ENCODE measurements at places on chromosomes 12 and 14.

- no peak for DNase-seq
Measured at GRCh38 chr12:131147894-131148293, 194.2 kb downstream of the ADGRD1 start.

- no peak for DNase-seq
Measured at GRCh38 chr12:92278378-92278828, 132.8 kb upstream of the BTG1 start.

DNA sequence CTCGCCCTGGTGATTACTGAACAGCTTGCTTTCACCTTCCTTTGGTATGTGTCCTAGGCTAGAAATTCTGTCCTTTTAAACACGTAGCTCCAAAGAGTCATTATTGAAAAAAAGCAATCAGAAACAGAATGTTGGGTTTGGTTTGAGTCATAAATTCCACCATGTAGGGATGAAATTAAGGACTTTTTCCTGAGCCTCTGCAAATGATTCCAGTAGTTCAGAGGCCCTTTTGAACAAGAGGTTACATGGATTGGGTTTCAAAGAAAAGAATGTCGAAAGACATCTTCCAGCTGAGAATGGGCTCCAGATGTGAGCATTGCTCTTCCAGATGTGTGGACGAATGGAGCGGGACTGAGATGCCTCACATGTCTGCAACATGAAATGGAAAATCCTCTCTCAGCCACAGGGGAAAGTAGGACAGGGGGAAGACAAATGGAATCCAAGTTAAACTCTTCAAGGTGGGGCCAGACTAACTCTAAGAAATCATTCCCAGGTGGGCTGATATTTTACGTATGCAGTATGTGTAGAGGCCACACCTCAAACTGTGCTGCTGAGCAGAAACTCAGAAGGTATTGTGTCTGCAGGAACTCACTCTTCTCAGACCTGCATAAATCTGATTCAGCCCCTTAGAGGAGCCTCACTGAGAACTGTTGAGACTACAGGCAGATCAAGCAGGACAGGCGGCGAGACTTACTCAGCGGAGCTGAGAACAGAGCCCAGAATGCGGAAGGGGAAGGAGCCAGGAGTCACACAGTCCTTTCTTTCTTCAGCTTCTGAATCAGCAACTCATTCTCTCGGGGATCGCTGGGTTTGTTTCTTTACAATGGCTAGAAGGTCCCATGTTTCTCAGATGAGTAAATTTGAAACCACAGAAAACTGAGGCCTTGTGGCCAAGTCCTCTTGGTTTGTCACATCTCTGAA, 23.3 kb upstream of the EMP1 start:
- DNase-seq, result no peak

- no peak for DNase-seq
Measured at GRCh38 chr12:52528641-52529143, 8.5 kb upstream of the KRT5 start.

DNA sequence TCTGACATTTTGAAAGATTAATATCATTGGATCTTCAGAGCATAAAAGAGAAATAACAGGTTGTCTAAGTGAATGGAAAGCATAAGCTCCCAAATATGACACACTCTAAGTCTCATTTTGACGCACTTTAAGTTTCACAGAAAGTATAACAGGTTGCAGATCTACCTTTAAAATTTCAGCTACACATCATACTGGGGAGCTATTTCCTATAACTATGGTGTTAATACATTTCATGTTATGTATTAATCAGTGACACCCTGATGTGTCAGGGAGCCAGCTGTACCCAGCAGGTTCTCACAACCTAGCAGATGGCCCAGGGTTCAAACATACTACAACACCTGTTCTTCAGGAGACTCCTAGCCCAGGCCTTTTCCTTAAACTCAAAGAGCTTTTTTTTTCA, 31.1 kb upstream of the TMX1 start:
- DNase-seq, result no peak

GRCh38 chr12:92539110-92539749, 163.6 kb upstream of the PLEKHG7 start:
- DNase-seq, result no peak

DNA sequence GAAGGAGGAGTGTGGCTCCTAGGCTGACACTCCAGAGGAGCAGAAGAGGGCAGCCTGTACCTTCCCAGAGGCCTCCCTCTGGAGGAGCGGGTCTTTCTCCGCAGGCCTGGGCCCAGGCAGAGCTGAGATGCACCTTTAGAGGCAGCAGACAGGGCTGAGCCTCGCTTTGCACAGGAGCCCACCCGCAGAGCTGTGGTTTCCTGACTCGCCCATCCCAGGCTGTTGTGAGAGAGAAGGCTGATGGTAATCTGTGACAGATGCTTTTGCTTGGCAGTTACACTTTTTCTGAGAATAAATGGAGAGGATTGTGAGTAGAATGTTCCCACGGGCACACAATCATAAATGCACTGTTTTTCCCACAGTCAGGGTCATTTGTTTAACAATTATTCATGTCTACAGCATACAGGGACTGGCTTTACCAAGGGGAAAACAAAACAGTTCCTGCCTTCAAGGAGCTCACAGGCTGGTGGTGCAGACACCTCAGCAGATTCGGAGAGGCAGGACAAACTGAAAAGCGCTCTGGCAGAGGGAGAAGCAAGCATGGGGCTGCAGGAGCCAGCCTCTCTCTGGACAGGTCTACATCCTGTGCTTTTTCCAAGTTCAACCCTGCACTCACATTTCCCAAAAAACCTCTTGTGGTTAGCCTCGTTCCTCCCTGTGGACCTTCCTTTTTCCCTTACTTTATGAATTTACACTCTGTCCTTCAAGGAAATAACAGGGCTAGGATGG, 13.9 kb downstream of the EVL start:
- no peak for DNase-seq

GRCh38 chr12:97097734-97098133, 190.7 kb downstream of the NEDD1 start:
- no peak for DNase-seq

GRCh38 chr12:26238341-26239121, 43.2 kb downstream of the SSPN start:
- DNase-seq, result no peak

- DNase-seq, result no peak
Measured at GRCh38 chr12:92485351-92486348, 217.1 kb upstream of the PLEKHG7 start.

- DNase-seq, result no peak
Measured at GRCh38 chr14:38090506-38090905, 117.2 kb upstream of the SSTR1 start.

- no peak for DNase-seq
Measured at GRCh38 chr14:83356080-83356479, 1822.4 kb upstream of the SEL1L start.

DNA sequence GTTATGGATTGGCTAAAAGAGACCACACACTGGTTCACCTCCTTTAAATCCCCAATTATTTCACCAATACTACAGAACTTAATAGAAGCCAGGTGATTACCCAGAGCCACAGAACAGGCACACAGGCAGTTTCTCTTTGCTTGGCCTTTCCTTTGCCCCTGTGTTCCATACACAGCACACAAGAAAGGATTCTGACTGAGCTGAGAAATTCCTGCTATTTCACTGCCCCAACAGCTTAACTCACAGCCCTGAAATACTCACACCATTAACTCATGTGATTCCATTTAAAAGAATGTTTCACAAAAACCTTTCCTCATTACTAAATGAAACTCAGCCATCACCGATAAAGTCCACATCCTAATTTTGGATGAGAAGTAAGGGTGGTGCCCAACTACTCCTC, 133.6 kb downstream of the MED13L start:
- DNase-seq, result no peak

- no peak for DNase-seq
Measured at GRCh38 chr12:116222358-116222757, 55.1 kb downstream of the MED13L start.

DNA sequence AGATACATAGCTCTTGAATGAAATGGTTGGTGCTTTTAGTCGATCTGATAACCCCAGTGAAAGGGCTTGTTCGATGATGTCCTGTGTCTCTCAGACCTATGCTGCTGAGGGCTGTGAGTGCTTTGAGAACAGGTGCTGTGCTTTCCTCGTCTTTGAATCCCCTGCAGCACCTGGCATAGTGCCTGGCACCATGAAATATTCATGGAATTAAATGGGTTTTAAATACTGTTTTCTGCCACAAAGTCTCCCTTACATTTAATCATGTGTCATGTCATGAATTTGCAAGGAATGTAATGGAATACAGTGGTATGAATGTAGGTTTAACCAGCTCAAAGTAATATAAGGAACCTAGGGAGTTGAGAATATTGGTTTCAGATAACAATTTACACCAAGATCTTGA, 220.5 kb upstream of the PRICKLE1 start:
- DNase-seq, result no peak

- no peak for DNase-seq
Measured at GRCh38 chr14:39860596-39861228, 428.5 kb upstream of the FBXO33 start.

GRCh38 chr12:108211157-108211556, 82.1 kb downstream of the WSCD2 start:
- DNase-seq, result no peak

- DNase-seq, result no peak
Measured at GRCh38 chr12:7017870-7018349, 366 bp downstream of the LPCAT3 start.

- no peak for DNase-seq
Measured at GRCh38 chr12:42365486-42365885, 39.5 kb downstream of the PPHLN1 start.

DNA sequence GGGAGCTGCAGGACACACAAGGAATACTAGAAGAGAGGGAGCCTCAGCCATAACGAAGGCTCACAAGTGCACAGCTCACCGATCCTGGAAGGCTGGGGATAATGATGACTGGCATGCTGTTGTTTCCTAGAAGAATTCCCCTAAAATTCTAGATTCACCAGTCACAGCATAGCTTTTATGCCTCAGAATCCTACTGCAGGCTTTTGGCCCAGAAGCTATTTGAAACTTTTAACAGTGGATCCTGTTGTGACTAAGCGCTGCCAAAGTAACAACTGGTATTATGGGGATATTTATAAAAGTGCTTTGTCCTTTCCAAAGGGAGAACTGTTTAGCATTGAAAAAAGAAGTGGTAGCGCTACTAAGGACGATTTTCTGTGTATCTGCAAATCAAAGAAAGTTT, 214.1 kb upstream of the PELI2 start:
- DNase-seq, result no peak

DNA sequence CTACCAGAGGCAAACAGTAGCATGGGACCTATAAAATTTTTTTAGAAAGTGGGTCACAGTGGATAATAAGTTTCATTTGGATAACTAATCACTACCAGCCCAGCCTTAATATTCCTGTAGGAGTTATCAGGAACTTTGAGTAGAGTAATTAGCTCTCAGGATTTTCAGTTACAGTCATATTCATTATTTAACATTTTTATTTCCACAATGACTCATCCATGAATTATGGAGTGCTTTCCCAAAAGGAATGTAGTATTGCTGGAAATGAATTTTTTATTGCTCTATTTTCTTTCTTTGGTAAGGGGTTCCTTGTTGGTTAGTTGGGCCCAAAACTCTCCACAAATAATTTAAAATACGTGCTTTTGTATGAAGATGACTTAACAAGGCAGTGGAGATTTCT, 53.7 kb downstream of the ERC1 start:
- DNase-seq, result no peak

DNA sequence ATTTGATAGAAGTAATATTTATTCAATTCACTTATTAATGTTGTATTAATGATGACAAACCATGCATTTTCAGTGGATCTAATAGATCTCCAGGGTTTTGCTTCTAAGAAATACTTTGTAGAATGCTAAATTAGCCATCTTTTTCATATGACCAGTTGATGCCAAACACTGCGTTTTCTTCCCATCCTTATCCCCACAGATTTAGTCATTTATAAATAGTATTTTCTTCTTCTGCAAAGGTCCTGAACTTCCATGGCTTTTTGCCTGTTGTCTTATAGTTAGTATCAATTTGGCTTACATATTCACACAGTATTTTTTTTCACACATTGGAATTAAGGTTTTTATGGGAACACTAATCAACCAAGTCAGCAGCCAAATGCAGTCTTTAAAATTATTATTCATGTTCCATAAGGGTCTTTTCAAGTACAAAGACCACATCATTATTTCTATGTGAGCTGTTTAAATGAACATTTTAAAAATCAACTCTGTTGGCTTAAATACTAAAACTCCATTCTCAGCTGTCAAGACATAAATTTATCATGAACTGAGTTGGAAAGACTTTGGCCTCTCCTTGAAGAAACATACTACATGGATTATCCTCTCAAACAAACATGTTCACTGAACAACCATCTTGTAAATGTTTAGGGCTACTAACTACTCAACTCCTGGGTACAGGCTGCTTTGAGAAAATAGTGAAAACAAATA, 1278.4 kb upstream of the FLRT2 start:
- no peak for DNase-seq

GRCh38 chr14:98888927-98889835, 382.8 kb downstream of the BCL11B start:
- no peak for DNase-seq

DNA sequence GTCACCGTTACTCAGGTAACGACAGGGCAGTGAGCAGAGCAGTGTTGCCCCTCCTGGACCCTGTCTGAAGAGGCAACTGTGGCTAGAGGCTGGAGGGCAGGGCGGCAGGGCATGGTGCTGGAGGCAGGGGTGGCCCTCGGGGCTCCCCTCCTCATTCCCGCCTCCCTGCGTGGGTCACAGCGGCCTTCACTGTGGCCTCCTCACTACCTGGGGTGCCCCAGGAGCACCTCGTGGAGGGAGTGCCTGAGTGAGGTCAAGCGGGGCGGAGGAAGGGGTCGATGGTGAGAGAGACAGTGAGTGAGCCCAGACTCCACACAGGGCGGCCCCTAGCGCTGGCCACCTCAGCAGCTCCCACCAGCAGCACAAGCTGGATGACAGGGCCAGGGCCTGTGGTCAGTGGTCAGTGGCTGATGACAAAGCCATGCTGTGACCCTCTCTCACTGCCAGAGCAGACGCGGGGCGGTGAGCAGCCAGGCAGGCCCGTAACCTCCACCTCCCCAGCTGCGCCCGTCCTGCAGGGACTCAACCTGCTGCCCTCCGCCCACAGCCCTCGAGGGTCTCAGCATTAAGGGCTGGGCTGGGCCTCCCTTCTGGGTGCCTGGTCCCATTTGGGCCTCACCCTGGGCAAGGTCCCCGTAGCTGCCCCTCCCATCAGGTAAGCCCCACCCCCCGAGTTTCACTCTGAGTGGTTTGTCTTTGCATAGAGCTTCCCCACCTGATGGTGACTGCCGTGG, 17.8 kb downstream of the GPR132 start:
- no peak for DNase-seq

DNA sequence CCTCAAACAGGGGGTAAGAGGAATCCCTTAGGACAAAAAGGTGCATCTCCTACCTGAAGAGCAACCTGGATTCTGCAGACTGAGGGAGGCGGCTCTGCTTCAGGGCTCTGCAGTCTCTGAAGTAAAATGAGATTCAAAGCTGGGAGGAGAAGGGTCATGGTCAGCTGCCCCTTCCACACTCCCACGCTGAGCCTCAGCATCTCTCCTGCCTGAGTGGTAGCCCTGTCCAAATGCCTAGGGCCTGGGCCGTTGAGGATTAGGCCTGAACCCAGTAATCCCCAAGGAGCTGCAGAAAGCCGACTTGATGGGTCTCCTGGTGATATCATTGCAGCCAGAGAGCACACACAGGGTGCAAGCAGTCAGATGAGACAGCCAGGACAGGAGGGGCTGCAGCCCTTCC, 18.9 kb downstream of the PHLDA1 start:
- no peak for DNase-seq

Data from T47D (cell line).